Activated CD4-positive, CD25-positive, alpha-beta regulatory T cell treated with anti-CD3 and anti-CD28 coated beads, Interleukin-2, amount 50 U/mL, for 24 hours (primary cell): ENCODE measurements at places on chromosomes 5 and 9.

- no peak for ATAC-seq
Observed at GRCh38 chr5:126433701-126434100, 10.5 kb downstream of the GRAMD2B start.

- ATAC-seq, result no peak
Observed at GRCh38 chr5:5629607-5629978, 207.1 kb downstream of the ICE1 start.

- ATAC-seq, result no peak
Observed at GRCh38 chr9:136488247-136489214, 5.7 kb upstream of the SEC16A start.

DNA sequence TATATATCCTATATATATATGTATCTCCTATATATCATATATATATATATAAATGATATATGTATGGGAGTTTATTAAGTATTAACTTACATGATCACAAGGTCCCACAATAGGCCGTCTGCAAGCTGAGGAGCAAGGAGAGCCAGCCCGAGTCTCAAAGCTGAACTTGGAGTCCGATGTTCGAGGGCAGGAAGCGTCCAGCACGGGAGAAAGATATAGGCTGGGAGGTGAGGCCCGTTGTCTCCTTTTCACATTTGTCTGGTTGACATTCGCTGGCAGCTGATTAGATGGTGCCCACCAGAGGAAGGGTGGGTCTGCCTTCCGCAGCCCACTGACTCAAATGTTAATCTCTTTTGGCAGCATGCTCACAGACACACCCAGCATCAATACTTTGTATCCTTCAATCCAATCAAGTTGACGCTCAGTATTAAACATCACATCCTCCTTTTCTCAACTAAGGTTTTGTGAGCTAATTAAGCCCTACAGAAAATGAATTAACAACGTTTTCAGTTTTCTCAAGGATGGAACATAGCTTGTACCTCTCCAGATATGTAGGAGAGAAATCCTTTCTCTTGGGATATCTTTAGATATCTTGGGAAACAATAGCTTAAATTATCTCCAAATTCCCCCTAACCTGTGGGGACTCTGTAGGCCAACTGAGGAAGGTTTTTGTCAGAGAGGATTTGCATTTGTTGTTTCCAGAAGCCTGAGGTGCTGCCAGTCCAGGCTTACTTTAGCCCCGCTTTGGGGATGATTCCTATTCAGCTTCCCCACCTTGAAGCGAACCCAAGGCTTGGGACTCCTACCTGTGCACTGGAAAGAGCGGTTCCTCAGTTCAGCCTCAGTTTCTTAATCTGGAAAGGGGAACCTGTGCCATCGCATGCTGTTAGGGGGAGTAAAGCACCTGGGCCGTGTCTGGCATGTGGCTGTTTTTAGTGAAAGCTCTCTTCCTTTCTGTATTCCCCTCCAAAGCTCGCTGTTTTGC, 163.2 kb downstream of the CACNA1B start:
- no peak for ATAC-seq

GRCh38 chr5:75337366-75338021, 474 bp downstream of the HMGCR start:
- no peak for ATAC-seq

- no peak for ATAC-seq
Observed at GRCh38 chr5:103037673-103038455, 82.1 kb downstream of the GIN1 start.

GRCh38 chr5:56638768-56639238, 176.5 kb upstream of the MAP3K1 start:
- ATAC-seq, result no peak

GRCh38 chr9:87063246-87063645, 115.9 kb upstream of the GAS1 start:
- no peak for ATAC-seq

DNA sequence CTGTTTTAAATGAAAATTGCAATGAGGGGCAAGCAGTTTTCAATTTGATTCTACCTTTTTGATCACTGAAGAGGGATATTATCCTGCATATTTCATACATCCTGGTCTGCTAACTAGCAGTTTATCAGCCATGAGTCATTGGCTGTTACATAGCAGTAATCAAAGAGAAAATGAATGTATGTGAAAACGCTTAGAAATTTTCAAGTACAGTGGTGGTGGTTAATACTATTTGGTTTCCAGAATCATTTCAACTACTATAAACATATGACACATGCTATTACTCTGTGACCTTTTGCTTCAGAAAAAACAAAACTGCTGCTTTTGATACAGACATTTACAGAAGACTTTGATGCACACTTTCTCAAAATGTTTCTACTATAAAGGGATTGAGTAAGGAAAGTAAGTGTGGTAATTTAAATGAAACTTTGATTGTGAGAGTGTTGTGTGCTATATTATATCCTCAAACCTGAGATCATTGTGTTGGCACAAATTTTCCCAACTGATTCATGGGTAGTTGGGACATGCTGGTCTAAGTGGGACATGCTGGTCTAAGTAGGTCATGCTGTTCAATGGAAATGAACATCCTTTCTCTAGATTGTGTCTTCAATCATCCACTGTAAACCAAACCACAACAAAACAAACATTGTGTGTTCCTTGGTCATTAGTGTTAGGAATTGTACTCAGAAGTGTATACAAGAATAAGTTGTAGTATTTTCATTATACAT, 5.1 kb downstream of the RNF14 start:
- ATAC-seq, result peak; percentile 44

GRCh38 chr5:160627921-160628618, 206.4 kb downstream of the PTTG1 start:
- no peak for ATAC-seq

- no peak for ATAC-seq
Observed at GRCh38 chr5:6525910-6526309, 77.3 kb downstream of the UBE2QL1 start.

- no peak for ATAC-seq
Observed at GRCh38 chr9:128733256-128733655, 9.3 kb upstream of the ZDHHC12 start.

GRCh38 chr5:169569513-169569912, 14.1 kb upstream of the SPDL1 start:
- no peak for ATAC-seq
